Right cardiac atrium (tissue), 5 donors: ENCODE measurements at places on chromosomes 7 and 10. TPM values are rescaled to one million over a fixed set of nuclear protein-coding genes. Genes with fewer than 3 reads are reported as not detected.

The SLC13A1 gene
- not detected for total RNA-seq

The COL1A2 gene
- 259 TPM for total RNA-seq

The MBL2 gene
- not detected for total RNA-seq

GRCh38 chr7:20828947-20829346, 42.3 kb upstream of the SP8 start:
- DNase-seq: no peak

The IL6 gene
- total RNA-seq: 10.9 TPM

The CYTH3 gene
- total RNA-seq: 27.2 TPM

- DNase-seq: no peak
Observed at GRCh38 chr7:117949232-117949631, 76.0 kb upstream of the CTTNBP2 start.

- no peak for DNase-seq
Observed at GRCh38 chr10:62426086-62426485, 51.9 kb downstream of the ZNF365 start.

GRCh38 chr7:29105191-29105590, 41.1 kb downstream of the CPVL start:
- DNase-seq: no peak

The GTPBP4 gene
- 26.2 TPM for total RNA-seq

DNA sequence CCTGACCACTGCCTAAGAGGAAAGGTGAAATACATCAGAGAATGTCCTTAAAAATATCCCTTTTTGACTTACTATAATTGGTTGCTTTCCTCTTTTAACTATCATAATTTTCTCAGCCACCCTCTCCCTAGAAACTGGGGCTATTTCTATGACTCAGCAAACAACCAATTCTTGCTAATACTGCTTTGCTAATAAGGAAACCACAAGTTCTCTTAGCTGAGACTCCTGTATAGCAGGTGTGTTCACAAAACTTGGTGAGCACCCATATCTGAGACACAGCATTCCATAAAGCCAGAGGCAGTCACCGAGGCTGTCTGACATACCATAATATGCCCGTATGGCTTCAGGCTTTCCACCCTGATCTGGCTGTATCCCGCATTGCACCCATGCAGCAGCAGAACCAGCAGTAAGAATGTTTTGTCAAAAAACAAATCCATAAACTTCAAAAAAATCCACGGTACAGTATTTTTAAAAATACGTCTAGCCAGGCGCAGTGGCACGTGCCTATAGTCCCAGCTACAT, 191.7 kb upstream of the C7orf33 start:
- DNase-seq: no peak

The FAM241B gene
- total RNA-seq: 4.6 TPM

- no peak for DNase-seq
Observed at GRCh38 chr10:34537629-34538231, 277.4 kb downstream of the PARD3 start.

- no peak for DNase-seq
Observed at GRCh38 chr7:85570898-85571297, 384.0 kb upstream of the SEMA3D start.

- no peak for DNase-seq
Observed at GRCh38 chr7:36961097-36961496, 236.8 kb upstream of the AOAH start.

The CISD1 gene
- 159 TPM for total RNA-seq

- no peak for DNase-seq
Observed at GRCh38 chr7:54904130-54904529, 114.7 kb upstream of the EGFR start.

The FAM131B gene
- total RNA-seq: 0.51 TPM

GRCh38 chr7:12625836-12626235, 55.3 kb downstream of the SCIN start:
- DNase-seq: no peak

The GPR26 gene
- not detected for total RNA-seq

DNA sequence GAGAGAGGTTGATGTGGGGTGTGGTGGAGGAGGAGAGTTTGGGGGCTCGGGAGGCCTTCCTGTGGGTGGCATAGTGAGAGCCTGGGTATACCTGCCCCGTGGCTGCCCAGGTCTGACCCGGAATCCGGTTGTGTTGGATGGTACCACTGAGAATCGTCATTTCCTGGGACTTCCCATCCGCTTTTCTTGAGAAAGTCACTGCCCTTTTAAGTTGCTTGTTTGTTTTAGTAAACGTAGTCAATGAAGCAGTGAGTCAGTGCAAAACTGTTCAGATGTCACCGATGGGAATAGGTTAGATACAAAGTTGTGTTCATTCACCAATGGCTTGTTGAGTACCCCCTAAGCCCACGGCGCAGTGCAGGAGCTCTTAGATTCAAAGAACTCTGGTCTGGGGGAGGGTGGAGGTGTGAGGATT, 285.8 kb downstream of the CAMK1D start:
- no peak for DNase-seq

- DNase-seq: no peak
Observed at GRCh38 chr10:100531761-100532160, 2.1 kb upstream of the NDUFB8 start.
